Suprapubic skin (tissue), 4 donors: ENCODE measurements at places on chromosomes 13 and 19. TPM values are rescaled to one million over a fixed set of nuclear protein-coding genes. Genes with fewer than 3 reads are reported as not detected.

DNA sequence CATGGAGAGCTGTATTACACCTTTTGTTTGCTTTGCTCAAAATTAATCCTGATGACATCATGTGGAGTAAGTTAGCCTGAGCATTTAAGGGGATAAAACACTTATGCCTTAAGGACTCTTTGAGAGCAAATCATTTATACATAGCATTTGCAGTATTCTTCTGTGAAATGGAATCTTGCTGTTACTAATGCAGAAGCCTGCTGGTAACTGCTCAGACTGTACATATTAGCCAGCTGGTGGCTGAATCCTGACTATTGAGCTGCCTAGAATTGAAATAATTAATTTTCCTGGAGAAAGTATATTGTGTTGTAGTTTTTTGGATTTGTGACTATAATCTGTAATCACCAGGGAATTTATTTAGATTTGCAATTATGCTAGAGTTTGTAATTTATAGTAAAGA is 363.2 kb downstream of the GPC6 start:
- H3K27me3 ChIP-seq: no peaks in the 10 kb centered on the region
- no peaks in the 10 kb centered on the region for H3K4me1 ChIP-seq
- no peak overlapping the region for H3K27ac ChIP-seq
- DNase-seq: no peak

DNA sequence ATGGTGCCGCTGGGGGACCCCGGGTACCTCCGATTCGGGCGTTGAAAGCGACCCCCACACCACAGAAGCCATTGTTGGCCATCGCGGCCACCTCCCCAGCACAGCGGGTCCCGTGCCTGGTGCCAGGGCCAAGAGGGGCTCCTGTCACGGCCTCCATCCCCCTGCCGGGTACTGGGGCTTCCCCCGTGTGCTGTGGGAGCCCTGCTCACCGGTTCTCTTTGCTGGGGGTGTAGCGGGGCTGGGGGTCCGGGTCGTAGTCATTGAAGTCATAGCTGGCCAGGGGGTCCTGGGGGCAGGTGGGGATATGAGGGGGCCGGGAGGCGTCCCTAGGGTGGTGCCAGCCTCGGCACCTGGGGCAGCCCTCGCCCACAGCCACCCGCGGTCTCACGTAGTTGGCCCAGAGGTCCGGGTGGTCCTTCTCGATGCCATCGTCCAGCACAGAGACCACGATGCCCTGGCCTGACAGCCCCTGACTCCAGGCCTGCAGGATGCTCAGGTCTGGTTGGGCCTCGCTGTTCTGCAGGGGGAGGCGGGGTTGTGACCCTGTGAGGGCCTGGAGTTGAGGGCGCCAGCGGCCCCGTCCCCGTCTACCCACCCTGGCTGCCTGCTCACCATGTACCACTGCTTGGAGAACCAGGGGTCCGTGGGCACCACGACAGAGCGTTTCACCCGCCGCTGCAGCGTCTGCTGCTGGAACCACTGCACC is 2.4 kb downstream of the PCSK4 start:
- DNase-seq: no peak
- H3K27me3 ChIP-seq: no peaks in the 10 kb centered on the region
- no peak overlapping the region for H3K4me3 ChIP-seq
- H3K27ac ChIP-seq: no peak overlapping the region

- no peaks in the 10 kb centered on the region for H3K4me1 ChIP-seq
- no peak overlapping the region for H3K4me3 ChIP-seq
- no peaks in the 10 kb centered on the region for H3K27me3 ChIP-seq
Observed at GRCh38 chr13:46329624-46330023, 57.4 kb downstream of the RUBCNL start.

LPAR2 gene
- 27.4 TPM for total RNA-seq

EDNRB gene
- 25.2 TPM for total RNA-seq

DNA sequence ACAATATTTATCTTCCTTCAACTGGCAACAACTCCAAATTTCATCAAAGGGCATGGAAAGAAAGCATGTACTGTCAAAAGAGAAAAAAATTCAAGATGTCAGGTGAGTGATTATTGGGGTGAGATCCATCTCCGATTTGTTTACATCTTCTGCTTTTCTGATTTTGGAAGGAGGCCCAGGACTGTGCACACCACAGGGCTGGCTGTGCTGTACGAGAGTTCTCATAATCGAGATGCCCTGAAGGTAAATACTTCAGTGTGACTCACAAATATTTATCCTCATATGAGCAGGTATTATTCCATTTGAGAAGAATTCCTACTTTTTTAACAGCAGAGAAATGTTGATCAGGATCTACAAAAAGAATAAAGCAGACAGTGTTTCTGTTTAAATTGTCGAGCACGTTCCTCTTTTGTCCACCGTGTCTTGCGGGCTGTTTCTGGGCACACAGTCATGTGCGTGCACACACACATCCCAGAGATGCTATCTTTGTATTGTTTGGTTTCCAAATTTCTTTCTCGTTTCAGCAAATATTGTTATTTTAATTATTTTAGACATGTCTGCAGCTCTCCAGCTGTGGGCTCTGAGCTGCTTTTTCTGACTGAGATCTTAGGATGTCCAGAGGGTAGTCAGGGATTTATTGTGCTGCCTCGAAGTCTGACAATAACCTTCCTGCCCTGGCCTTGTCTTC is 103.8 kb downstream of the KL start:
- DNase-seq: no peak
- peak overlapping the region; percentile 5 for H3K4me3 ChIP-seq
- H3K27me3 ChIP-seq: no peaks in the 10 kb centered on the region
- peaks cover 31% of the 10 kb centered on the region for H3K36me3 ChIP-seq
- peaks cover 31% of the 10 kb centered on the region for H3K4me1 ChIP-seq

LGALS14 gene
- not detected for total RNA-seq

GRCh38 chr13:29901710-29902631 is 51.6 kb upstream of the UBL3 start:
- H3K4me1 ChIP-seq: peaks cover 23% of the 10 kb centered on the region
- no peaks in the 10 kb centered on the region for H3K27me3 ChIP-seq
- DNase-seq: no peak
- H3K27ac ChIP-seq: no peak overlapping the region

CAPN12 gene
- total RNA-seq: 19.8 TPM

DNA sequence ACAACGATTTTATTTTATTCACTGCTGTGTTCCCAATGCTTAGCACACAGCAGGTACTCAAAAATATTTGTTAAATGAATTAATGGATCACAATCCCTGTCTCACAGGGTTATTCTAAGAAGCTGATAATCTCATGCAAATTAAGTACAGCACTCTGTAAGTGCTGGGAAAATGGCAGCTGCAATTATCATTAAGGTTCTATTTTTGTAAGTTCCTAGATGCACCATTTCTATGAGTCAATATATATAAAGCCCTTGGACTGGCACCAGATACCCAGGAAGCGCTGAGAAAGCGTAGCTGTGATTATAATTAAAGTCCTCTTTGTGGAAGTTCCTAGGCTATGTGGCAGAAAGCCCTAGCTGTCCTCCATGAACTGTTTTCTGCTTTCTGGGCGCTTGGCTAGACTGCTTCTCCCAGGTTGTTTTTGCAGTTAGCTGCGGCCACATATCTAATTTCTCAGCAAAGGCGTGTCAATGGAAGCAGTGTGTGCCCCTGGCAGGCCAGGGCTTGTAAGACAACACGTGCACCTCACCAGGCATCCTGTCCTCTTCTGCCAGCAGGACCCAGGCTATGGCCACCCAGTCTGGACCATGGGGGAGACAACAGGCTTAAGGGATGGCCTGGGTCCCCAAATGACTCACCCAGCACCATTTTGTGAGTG is 5.2 kb upstream of the SRRM5 start:
- H3K27me3 ChIP-seq: no peaks in the 10 kb centered on the region
- peak overlapping the region; percentile 52 for H3K27ac ChIP-seq
- peaks cover 24% of the 10 kb centered on the region for H3K4me1 ChIP-seq
- no peak for DNase-seq
- peaks cover 18% of the 10 kb centered on the region for H3K36me3 ChIP-seq

ZNF44 gene
- 15.8 TPM for total RNA-seq

DNAJC15 gene
- 10.9 TPM for total RNA-seq

SHISA2 gene
- total RNA-seq: 8.9 TPM

GRCh38 chr19:23547816-23548430 is 139.1 kb downstream of the ZNF675 start:
- H3K27me3 ChIP-seq: no peaks in the 10 kb centered on the region
- DNase-seq: no peak
- H3K4me3 ChIP-seq: no peak overlapping the region
- no peaks in the 10 kb centered on the region for H3K36me3 ChIP-seq

DNA sequence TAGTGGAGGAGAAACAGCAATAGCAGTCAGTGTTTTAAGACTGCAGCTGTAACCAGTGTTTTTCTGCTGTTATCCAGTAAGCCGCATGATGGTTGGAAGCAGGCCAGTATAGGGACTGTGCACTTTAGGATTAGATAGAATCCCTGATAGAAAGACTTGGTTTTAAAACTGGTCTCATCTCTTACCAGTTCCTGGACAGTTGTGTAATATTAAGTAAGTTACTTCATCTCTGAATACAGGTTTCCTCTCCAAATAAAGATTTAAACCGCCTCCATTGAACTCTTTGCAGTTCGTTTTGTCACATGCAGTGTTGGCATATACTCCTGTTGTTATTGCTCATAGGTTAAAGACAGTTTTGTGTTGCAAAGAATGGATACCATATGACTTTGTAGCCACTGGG is 25.6 kb downstream of the URI1 start:
- no peak for DNase-seq
- H3K27me3 ChIP-seq: no peaks in the 10 kb centered on the region
- H3K36me3 ChIP-seq: no peaks in the 10 kb centered on the region
- H3K27ac ChIP-seq: no peak overlapping the region
- H3K4me1 ChIP-seq: peaks cover 30% of the 10 kb centered on the region
- H3K4me3 ChIP-seq: no peak overlapping the region

CLDN10 gene
- total RNA-seq: 14.3 TPM

DNA sequence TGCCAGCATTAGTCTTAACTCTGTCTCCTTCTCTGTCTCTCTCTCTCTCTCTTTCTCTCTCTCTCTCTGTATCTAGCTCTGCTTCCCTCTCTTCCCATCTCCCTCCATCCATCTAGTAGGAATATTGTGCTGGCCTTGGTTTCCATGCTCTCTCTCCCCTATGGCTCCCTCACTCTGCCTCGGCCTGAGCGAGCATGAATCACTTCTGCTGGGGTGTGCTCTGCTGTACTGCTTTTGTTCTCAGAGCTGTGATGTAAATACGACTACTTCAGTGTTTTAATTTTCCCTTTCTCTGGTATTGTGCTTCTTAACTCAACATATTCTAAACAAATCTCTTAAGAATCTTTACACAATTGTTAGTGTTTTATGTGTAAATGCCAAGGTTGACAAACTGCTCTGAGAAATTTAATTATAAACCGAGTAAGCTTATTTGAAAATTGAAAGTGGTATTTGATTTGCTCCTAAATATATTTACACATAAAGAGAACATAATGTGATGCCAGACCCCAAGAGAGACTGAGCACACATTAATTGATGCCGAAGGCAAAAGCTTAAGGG is 211.5 kb upstream of the KL start:
- no peak for DNase-seq
- H3K27me3 ChIP-seq: no peaks in the 10 kb centered on the region
- no peak overlapping the region for H3K4me3 ChIP-seq
